D721Med (cell line): ENCODE measurements at places on chromosomes 1 and 21.

- no peak for DNase-seq
Observed at GRCh38 chr1:96538111-96538641, 183.4 kb upstream of the PTBP2 start.

- no peak for DNase-seq
Observed at GRCh38 chr1:97925151-97925550, 4.3 kb upstream of the DPYD start.

- no peak for DNase-seq
Observed at GRCh38 chr1:165296205-165296604, 60.3 kb downstream of the LMX1A start.

GRCh38 chr1:178382372-178382771 lies 114.4 kb downstream of the CLEC20A start:
- DNase-seq = no peak

- DNase-seq = no peak
Observed at GRCh38 chr1:31781756-31782371, 17.7 kb upstream of the ADGRB2 start.

DNA sequence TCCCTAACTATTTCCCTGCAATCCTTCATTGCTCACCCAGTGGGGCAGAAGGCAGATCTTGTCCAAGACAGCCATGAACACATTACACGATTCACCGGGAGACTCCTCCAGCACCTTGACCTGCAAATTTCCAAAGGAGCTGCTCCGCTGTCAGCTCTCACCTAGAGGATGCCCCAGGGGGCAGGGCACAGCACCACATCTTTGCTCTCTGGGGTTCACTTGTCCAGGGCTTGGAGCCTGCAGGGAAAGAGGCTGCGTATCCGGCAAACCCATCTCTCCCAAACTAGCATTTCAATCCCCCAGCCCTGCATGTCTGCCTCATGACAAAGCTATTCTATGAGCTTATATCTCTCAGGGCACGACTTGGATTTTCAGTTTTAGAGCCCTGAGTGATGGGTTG lies 35.1 kb upstream of the OLIG2 start:
- no peak for DNase-seq

DNA sequence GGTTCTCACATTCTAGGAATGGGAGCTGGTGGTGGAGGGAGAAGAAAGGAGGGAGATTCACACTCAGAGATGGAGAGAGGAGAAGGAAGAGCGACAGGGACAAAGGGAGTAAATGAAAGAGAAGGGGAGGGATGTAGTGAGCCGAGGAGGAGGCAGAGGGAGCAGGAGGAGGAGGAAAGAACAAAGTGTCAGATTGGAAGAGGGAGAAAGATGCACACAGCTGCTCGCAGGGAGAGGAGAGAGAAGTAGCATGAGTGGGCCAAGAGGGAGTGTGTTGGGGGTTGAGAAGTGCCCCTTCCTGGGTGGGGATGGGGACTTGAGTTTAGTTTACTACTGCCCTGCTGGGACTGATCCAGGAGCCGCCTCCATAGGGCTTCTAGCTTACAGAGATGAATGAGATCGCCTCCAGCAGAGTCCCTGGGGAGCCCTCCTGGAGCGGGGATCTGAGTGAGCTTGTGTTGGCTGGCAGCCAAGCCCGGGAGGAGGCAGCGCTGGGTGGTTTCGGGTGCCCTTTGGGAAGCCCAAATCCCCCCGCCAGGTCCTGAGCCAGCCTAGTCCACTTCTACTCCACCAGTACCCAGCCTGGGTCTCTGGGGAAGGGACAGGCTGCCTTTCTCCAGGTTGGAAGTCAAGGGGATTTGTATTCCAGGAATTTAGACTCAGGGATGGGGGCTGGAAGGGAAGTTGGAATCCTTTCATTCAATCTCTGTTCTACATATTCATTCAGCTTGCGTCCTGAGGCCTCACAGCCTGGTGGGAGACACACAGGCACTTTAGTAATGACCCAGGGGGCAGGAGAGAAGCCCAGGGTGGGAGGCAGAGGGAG lies 20.9 kb downstream of the PTPRU start:
- peak; percentile 82 for DNase-seq

DNA sequence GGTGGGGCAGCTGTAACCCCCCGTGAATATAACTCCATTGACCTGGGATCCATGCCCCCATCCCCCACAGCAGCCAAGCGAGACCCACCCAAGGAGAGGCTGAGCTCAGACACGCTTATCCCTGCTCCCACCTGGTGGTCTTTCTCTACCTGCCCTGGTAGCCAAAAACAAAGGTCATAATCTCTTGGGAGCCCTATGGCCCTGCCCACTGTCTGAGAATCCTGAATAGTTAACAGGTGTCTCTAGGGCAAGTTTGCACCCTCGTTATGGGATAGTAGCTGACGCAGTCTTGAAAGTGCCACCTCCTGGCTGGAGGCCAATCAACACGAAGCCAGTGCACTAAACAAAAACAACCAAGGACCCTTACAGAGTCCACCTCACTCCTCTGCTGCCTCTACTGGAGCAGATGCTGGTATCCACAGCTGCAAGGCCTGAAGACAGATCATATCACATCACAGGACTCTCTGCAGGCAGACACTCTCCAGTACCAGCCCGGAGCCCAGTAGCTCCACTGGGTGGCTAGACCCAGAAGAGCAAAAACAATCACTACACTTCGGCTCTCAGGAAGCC lies 134.3 kb upstream of the C1orf174 start:
- no peak for DNase-seq

GRCh38 chr1:232166942-232167341 lies 463.0 kb downstream of the SIPA1L2 start:
- no peak for DNase-seq

GRCh38 chr1:94675373-94675772 lies 133.8 kb upstream of the F3 start:
- DNase-seq = no peak

DNA sequence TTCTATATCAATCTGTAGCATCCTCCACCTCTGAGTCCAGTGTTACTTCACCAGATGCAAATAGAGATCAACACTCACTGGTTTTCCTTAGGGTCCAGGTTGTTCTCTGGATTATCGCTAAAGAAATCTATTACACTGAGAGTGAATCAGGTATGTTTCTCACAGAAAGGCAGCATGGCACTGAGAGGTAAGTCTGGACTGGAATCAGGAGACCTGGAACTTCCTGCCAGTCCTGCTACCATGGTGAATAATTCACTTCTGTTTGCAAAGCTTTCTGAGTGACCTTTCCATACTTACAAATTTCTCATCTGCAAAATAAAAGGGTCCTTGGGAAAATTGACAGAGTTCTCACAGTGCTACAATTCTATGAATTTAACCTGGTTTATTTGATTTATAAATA lies 1583.3 kb downstream of the MRPL39 start:
- no peak for DNase-seq
